ENCODE measurements at places on chromosomes 6 and 20.

- DNase-seq = no peak
Observed at GRCh38 chr6:359261-360035, 32.1 kb upstream of the IRF4 start.

- DNase-seq = no peak
Observed at GRCh38 chr20:1391640-1392442, 1.0 kb downstream of the FKBP1A start.

DNA sequence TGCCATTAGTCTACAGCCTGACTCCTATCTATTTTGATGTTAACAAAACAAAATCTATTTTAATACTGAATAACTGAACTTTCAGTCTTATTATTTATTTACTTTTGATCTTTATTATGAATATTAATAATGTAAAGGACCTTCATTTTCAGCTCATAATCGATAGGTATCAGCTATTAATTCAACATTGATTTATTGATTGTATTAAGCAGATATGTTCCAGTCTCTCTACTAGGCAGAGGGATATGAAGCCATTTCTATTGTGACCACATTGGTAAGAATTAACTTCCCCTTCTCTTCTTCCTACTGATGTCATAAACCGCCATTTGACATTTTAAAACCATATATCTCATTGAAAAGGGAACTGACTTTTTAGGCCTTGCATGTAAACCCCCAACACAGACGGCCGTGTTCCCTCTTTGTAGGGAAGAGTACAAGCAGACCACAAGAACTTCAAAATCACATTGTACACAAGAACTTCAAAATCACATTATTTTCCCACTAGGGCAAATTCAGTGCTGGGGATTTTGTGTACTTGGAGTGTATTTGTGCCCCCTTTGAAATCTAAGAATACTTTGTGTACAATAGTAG, 69.5 kb upstream of the FABP7 start:
- no peak for DNase-seq

GRCh38 chr6:41182069-41183034, 18.6 kb downstream of the TREML2 start:
- DNase-seq = peak; percentile 83

DNA sequence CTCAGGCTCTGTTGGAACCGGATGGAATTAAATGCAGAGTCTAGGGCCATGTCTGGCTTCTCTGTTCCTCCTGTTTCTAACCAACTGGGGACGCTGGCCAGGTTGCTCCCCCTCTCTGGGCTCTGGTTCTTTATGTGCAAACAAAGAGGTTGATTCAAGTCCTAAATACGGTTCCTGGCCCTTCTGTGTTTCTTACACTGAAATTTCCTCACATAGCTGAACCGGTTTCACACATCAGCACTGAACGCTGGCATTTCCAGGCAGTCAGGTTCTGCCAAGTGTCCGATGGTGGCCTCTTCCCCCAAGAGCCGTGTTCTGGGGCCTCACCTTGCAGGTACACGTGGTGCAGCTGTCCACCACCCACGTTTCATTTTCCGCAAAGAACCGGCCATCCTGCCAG, 13.5 kb downstream of the THBS2 start:
- no peak for DNase-seq

GRCh38 chr20:59810449-59811187, 122.8 kb downstream of the SYCP2 start:
- no peak for DNase-seq

DNA sequence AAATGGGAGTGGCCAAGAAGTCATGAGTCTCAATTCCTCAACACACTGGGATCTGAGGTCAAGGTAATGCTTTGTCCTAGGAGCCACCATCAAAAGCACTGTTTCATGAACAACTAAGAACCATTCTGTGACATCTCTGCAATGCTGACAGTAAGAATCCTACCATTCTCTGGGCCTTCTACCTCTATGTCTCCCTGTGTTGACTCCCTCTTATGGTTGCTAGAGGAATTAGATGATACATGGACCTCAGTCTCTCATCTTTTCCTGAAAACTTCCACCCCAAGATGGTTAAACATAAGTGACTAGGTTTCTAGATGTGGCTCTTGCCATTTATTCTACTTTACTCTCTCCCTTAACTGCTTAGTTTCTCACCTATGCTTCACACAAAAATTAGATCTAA, 9.1 kb downstream of the MTRF1L start:
- DNase-seq = no peak

DNA sequence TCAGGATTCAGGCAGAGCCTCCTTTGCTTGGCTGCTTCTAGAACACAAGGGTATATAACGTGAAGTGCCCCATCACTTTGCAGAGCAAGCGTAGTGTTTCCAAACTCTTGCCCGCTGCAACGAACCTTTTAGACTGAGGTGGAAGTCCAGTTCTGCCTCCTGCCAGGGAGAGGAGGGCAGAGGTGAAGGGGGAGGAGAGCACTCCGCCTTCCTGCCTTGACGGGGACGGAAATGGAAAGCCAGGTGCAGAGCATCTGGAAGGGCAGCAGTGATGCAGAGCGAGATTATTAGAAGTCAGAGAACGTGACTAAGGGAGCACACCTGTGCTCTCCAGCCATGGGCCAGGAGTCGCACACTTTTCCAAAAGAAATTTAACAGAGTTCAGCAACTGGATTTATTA, 63.4 kb downstream of the RREB1 start:
- no peak for DNase-seq

DNA sequence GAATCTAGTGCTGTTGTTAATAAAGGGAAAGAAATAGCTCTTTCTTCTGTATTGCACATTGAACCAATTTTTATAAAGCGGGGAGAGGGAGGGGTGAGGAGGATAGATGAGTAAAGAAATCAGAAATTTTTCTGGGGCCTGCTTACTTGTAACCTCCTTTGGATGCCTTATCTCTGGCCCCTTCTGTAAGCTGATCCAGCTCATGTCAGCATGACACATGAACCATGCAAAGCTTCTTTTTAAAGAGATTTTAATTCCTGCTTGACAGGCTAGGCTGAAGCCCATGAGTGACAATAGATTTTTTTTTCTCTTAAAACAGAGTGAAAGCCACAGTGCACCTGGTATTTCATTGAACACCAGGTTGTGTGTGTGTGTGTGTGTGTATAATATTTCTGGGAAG, 325.3 kb downstream of the PRL start:
- no peak for DNase-seq

DNA sequence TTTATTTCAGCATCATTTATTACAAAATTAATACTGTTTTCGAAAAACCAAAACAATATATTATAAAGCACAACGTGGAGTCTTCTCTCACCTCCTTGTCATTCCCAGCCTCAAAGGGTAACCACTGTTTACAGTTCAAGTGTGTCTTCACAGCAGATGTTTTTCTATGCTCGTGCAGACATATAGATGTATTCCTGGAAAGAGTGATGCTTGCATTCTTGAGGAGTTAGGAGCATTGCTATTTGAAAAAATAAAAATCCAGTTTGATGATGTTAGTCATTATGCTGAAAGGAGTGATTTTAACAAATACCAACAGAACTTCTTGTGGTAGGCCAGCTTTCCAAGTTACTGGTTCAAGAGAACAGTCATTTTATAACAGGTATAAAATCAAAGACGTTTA, 234.9 kb downstream of the BCKDHB start:
- no peak for DNase-seq

GRCh38 chr6:90805619-90806155, 218.8 kb upstream of the MAP3K7 start:
- peak; percentile 12 for DNase-seq

- DNase-seq = peak; percentile 21
Observed at GRCh38 chr6:42791706-42792320, 10.0 kb downstream of the BICRAL start.

GRCh38 chr6:2186516-2186915, 58.9 kb downstream of the GMDS start:
- DNase-seq = no peak

- DNase-seq = no peak
Observed at GRCh38 chr6:8442150-8442549, 6.8 kb upstream of the SLC35B3 start.

DNA sequence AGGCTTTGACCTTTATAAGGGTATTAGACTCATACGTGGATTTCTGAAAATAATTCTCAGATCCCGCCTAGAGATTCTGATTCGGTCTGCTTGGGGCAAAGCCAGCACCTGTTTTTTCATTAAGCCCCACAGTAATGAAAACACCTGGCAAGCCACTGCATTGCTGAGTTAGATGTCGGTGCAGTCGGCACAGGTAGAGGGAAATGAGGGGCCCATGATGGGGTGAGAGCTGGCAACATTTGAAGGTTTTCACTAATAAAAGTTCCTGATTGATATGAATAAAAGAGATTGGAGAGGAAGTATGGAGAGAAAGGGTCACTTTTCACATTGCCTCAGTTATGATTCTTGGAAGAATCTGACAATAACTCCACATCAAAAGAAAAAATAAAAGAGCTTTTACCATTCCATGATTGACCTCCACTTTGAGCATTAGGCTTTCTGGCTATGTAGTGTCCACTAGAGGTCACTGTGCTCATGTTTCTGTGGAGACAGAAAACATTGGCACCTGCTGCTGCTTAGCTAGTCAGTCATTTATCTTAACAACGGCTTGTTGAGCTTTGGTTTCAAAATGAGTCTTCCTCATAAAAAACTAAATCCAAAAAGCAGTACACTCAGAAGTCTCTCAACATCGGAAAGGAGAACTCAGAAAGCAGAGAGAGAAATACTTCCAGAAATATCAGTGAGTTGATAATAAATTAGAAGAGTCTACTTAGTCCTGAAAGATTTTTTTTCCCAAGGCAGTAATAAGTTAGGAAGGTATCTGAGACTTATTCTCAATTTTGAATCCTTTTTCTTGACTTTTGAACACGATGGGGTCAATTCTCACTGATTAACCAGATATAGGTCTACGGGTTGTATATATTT, 53.3 kb upstream of the KLHL31 start:
- DNase-seq = peak; percentile 83

GRCh38 chr6:41777551-41778285, 2.0 kb downstream of the FRS3 start:
- no peak for DNase-seq

DNA sequence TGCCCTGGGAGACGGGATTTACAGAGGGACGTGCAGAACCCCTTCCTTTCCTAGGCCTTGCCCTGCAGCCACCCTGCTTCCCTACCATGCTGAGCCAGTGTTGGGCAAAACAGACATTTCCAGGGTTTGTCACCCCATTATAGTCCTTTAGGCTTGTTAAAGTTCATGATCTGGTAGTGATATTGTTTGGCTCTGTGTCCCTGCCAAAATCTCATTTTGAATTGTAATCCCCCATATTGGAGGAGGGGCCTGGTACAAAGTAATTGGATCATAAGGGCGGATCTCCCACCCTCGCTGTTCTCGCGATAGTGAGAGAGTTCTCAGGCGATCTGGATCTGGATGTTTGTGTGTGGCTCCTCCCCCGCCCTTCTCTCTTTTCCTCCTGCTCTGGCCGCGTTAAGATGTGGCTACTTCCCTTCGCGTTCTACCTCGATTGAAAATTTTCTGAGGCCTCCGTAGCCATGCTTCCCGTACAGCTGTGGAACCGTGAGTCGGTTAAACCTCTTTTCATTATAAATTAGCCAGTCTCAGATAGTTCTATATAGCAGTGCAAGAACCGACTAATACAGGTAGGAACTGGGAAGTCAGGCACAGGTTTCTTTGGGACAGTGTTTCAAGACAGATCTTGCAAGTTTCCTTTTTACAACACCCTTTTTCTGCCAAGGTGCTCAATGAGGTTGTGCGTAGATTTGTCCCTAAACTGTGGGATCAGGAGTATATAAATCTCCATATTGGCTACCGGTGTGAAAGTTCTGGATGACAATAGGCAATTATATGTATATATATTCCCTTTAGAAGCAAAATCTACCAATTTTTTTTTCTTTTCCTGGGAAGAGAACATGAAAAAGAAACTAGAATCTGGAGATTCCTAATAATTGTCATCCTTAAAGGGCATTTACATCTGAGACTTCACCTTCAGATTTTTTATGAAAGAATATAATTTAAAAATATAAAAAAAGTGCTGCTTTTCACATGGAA, 152.1 kb downstream of the SAMD5 start:
- no peak for DNase-seq

DNA sequence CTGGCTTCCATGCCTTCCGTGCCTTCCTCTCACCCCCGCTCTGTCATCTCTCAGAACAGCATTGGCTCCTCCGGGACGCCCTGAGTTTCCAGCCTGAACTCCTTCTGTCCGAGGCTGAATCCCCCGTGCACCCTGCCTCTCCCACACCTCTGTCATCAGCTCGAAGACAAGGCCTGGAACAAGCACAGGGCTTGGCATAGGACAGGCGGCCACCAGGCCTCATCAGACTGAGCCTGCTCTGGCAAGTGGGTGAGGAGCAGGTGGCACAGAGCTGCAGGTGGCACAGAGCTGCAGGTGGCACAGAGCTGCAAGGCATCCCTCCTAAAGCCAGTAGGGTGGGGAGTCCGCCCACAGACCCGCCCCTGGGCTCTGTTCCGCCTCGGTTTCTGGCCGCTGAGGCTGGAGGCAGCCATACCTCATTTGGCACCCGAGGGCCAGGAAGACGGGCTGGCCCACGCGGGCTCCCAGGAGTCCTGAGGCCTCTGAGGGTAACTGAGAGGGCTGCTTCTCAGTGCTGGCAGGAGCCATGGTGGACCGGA, 60.2 kb downstream of the EZR start:
- DNase-seq = peak; percentile 94

DNA sequence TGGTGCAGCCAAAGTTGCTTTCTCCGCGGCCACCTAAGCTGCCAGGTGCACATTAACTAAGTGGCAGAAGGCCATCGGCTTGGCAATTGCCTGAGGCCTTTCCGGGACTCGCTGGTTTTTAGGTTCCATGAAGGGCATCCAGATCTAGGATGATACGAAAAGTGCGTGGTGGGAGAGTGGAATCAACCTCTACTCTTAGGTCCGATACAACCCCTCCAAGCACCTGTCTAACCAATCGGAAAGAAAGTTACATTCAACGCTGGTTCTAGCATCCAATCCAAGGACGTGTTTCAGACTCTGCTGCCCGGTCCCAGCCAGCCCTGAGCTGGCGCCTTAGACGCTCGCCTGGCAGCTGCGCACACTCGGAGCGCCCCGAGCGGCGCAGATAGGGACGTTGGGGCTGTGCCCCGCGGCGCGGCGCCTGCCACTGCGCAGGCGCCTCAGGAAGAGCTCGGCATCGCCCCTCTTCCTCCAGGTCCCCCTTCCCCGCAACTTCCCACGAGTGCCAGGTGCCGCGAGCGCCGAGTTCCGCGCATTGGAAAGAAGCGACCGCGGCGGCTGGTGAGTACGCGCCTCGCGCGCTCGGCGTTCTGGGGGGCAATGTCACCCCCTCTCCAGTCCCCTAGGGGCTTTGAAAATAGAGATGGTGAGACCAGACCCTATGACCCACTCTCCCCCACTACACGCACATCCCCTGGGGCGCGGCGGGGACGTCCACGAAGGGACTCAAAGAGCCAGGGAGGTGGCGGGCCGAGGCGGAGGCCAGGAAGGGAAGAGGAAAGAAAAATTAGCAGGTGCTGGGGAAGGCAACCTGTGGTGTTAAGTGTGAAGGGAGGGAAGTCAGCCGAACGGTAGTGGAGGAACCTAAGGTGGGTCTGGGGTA, at the start of gene ENPP4:
TSS of gene ENPP4 (plus strand) at position 361 of the 883 bp plus-strand sequence. CDS start 9,595 bp downstream, outside the sequence.
- peak; percentile 96 for DNase-seq

DNA sequence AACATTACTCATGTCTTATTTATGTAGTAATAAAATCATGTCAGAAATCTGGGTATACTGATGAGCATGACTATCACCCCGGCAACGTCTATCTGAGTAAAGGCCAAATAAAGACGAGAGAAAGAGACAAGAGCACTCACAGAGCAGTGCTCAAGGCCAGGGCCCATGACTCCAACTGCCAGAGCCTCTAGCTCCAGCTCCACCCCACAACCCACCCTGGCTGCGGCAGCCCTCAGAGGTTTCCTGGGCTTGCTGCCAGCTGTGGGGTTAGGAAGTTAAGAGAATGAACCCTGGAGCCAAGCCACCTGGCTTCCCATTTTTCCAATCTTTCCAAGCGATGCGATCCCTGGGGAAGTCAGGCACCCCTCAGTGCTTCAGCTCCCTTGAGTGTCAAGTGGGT, 92.0 kb upstream of the PAX1 start:
- peak; percentile 97 for DNase-seq
